ENCODE measurements at places on chromosomes 13 and 19.

DNA sequence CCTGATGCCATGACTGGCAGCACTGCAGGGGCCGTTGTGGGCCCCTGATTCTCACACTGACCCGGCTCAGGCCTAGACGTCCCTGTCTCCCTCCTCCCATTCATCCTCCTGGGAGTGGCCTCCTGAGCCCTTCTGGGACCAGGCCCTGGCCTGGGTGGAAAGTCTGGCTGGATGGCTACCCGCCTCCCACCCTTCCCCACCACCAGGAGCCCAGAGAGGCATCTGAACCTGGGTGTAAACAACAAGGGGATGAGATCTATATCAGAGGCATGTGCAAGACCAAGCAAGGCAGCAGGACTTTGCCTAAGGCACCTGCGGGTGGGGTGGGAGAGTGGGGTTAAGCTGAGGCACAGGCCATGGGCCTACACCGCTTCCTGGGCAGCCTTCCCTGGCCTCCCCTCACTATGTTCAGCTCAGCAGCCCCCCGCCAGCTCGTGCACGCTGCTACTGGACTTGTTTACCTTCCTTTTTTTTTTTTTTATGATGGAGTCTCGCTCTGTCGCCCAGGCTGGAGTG is 22.0 kb upstream of the ASPDH start:
- DNase-seq: no peak

DNA sequence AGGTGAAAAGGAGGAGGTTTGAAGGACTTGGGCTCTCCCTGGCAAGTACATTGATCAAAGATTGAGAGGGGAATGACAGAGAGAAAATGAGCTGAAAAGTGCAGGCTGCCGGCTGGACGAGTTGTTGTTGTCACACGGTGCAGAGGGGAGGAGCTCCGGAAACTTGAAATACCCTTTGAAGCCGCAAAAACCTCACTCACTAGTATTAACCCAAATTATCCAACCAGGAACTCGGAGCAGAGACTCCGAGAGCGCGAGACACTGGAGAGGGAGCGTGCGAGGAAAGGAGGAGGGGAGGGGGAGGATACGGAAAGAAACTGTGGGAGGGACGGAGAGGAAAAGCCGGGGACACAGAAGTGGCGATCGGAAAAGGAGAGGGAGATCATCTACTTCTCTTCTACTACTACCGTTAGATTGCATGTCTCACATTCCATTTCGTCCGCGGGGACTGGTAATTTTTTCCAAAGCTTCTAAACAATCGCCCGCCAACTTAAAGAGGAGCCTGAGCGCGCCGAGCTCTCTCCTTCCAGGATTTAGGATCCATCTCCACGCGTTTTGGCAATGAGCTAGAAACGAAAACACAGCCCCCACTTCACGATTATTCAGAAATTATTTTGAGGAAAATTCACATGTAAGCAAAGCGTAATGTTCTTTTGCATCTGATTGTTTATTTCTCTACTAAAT is at the start of gene DACH1:
DACH1 (minus strand) TSS at position 74 of the 684 bp plus-strand sequence.
- DNase-seq: no peak

DNA sequence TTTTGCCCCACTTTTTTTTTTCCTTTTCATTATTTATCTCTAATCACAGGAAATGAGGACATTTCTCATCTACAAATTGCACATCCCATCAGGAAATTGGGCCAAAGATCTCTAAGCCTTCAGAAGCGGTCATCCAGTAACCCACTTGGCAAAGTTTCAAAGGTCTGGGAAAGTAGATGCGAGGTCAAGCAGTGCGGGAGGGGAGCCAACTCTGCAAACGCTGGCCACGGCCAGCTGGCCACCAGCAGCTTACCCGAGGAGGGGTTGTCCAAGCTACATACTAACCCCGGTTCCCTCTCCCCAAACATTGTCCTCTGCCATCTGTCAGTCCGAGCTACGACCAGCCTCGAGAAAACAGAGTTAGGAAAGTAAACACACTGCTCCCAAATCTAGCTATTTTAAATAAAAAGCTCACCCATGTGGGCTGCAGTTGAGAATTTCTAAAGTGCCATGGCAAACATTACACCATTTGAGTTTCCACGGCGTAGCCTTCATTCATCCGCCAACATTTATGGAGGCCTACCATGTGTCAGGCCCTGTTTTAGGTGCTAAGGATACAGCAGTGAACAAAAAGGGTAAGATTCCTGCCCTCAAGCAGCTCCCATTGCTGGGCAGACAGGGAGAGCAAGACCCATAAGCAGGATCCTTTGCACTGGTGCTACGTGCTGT is 11.5 kb downstream of the FFAR2 start:
- no peak for DNase-seq

DNA sequence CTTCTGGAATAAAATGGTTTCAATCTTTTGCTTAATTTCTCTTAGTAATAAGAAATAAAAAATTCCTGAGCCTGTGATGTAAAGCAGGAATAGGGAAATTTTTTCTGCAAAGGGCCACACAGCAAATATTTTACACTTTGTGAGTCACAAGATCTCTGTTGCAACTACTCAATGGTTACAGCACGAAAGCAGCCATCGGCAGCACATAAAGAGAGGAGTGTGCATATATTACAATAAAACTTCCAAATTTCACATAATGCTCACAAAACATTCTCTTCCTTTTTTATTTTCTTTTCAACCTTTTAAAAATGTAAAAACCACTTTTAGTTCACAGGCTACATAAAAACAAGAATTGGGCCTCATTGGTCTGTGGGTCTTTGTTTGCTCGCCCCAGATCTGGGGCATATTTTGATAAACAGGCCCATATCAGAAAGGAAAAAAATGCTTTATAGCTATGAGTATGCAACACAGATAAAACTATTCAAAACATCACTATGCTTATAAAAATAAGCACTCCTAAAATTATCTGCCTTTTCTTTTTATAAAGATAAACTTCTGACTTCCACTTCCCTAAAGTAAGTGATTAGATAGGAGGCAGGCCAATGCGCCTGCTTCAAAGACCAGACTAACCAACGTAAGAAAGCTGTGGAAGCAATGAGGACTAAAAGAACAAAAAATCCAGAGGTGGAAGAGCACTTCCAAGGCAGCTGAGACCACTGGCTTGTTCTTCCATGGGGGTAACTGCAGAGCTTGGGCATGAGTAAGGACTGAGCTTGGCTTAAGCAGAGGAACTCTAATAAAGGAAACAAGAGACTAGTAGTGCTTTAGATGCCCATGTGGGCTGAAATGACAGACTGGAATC is 26.5 kb downstream of the MYCBP2 start:
- no peak for DNase-seq

DNA sequence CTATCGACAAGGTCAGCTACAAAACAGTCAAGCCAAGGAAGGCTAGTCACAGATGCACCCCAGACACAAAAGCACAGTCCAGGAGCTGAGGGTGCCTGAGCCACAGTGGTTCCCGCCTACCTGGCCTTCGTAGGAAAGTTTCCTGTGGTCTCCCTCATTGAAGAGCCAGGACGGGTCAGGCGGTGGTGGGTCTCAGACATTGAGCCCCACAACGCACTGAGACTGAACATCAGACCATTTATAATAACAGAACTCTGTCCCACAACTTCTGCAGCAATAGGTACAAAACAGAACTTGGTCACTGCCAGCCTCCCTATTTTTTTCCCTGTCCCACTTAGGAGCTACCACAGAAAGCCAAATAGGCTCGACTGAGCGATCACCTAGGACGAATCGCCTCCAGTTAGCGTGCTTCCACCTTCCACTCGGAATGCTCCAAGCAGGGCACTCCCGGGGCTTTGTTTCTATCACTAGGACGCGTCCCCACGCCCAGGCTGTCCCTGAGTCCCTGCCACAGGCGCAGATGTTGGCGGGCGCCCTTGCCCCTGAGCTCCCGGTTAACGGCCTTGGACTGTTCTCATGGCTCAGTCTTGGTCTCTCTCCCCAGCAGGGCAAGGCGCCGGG is 640 bp upstream of the ZNF544 start:
- DNase-seq: no peak

DNA sequence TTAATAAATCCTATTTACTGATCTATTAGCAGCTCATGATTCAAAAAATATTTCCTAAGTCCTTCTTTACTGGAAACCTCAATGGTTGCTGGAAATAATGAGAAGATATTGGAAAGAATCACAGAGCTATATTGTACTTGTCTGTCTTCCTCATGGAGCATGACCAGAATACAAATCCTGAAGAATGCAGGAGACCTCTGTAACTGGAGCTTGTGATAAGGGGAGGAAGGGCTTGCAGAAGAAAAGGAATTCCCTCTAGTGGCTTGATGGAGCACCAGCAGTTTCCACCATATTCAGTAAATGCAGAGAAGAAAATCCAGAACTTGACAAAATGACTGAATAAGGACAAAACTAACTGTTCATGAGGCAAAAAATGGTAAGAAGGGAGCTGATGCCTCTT is 1333.1 kb downstream of the EFNB2 start:
- DNase-seq: no peak

GRCh38 chr13:111467111-111467890 is 146.9 kb downstream of the TEX29 start:
- no peak for DNase-seq

- DNase-seq: no peak
Observed at GRCh38 chr13:78719367-78719766, 60.4 kb upstream of the OBI1 start.

- no peak for DNase-seq
Observed at GRCh38 chr19:8089664-8090601, 37.4 kb downstream of the CCL25 start.

DNA sequence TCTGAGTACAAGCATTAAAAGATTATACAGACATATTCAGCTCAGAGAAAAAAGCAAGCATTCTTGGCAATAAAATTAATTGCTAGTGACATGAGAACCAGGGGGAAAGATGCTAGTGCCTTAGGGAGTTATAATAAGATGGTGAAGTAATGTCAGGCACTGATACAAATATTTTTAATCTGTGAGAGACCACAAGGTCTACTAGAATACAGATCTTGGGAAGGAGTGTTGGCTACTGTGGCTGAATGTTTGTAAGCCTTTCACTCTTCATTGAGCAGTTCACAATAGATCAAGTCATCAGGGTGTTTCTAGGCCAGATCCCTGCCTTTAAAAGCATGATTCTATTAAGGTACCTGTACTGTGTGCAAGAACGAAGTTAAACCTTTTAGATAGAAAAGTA is 16.4 kb downstream of the FREM2 start:
- DNase-seq: no peak

- DNase-seq: no peak
Observed at GRCh38 chr13:71624653-71625600, 242.1 kb downstream of the DACH1 start.

GRCh38 chr13:106145997-106146864 is 389.2 kb downstream of the EFNB2 start:
- DNase-seq: no peak

- no peak for DNase-seq
Observed at GRCh38 chr13:82688400-82688994, 1193.8 kb downstream of the SLITRK1 start.

- no peak for DNase-seq
Observed at GRCh38 chr13:21465710-21466160, 6.6 kb upstream of the ZDHHC20 start.

- no peak for DNase-seq
Observed at GRCh38 chr13:78608688-78609463, 5.5 kb upstream of the POU4F1 start.

DNA sequence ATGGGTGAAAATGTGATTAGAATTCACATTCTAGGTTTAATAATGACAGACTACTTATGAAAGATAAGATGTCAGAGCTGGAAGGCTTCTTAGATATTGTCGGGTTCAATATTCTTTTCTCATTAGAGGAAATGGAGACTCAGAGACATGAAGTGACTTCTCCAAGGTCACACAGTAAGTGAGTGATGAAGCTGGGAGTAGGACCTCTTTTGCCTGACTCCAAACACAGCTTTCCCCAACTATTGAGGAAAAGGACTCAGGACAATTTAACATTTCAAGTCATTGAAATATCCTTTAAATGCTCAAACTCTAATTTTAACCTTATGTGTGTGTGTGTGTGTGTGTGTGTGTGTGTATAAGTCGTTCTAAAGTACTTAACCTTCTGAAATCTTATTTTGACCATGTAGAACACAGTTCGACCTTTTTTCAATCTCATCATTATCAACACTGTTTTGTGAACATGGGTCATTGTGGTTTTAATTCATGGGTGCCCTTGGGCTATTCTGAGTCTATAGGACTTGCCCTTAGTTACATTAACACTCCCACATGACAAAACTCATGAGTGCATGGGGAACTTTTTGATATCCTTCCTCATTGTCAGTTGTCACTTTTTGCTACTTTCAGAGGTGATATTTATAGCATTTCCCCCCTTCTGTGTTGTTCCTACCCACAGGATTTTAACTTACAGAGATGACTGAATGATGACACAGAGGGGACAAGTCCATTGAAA is 53.0 kb downstream of the LRCH1 start:
- no peak for DNase-seq

GRCh38 chr13:33050161-33050560 is 33.9 kb downstream of the KL start:
- DNase-seq: no peak

GRCh38 chr19:33794683-33795369 is 1.8 kb upstream of the KCTD15 start:
- no peak for DNase-seq

DNA sequence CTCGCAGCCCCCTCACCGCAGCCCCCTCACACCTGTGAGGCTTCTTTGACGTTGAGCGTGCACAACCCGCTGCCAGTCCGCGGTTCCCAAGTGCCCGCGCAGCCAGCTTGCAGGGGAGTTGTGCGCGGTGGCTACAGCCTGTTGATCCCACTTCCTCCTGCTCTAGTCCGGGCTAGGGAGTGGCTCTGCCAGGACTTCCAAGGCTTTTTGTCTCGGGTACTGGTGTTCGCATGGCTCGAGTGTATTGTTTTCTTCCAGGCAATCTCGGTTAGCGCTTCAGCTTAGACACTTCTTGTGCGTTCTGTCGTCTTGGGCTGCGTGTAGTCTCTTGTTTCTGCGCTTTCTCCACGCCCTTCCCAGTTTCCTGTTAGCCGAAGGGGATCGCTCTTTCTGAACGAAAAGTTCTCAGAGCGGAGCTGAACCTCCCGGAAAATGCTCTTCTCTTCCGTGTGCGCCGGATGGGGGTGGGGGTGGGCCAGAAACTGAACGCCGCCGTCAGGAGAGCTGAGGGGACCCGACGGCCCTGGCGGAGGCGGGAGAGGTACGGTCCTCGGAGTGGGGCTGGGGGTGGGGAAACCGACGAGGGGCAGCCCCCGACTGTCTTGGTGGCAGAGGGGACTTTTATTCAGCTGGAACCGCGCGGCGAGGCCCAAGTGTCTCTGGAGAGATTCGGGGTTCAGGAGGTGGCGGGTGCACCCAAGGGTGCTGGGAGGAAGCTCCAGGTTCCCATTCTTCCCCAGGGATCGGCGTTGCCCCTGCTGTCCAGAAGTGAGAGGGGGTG is 697 bp upstream of the DGKH start:
- DNase-seq: no peak

- DNase-seq: no peak
Observed at GRCh38 chr19:8460516-8461298, 15.9 kb downstream of the HNRNPM start.

DNA sequence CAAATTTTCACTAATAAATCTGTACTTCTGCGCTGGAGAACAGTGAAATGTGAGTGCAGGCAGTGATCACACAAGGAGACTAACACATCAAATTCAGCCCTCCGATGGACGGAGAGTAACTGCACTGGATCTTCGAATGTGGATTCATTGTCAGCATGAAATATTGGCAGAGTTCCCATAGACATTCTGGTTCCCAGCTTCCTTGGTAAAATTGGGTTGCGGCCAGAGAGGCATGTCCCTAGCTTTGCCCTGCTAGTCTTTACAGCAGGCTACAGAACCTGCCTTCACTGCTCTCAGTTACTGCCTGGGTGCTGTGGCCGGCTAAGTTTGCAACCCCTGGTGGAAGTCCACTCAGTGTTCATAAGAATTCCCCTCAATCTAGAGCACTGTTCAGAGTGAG is 32.3 kb upstream of the UQCRFS1 start:
- no peak for DNase-seq
